ENCODE measurements at places on chromosomes 4 and X.

- no peak for DNase-seq
These were observed 176.2 kb upstream of the LNX1 start for GRCh38 chr4:53767482-53767881.

- DNase-seq, result no peak
These were observed 1672.3 kb downstream of the ARAP2 start for GRCh38 chr4:34572026-34572425.

DNA sequence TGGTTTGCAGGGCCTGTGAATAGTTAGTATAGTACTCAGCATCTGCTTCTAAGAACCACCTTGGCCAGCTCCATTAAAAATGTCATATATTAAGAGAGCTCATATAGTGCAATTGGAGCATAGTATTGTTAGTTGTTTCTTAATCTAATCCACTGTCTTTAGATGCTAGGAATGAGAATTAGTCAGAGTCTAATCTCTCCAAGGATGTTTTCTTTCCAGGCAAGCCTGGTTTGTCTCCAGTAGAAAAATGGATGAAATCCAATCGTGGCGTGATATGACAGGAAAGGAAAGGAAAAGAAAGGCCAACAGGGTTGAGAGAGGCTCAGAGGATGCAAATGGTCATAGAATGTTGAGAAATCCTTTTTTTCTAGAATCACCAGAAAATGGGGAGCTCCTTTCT, 15.0 kb upstream of the TMEM164 start:
- DNase-seq, result no peak

DNA sequence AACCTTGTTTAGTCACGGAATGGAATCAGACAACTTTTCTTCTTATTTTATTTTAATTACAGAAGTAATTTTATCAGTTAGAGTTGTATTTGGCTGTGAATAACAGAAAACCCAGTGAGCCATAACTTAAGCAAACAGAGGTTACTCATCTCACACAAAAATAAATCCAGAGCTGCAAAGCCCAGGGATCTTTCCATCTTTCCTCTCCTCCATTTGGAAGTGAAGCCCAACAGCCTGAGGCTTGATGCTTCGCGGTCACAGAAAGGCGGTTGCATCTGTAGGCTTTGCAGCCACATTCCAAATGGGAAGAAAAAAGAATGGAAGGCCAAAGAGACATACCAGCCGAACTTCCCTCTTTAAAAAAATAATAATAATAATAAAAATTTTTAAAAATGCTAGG, 22.6 kb downstream of the CHRNA9 start:
- no peak for DNase-seq

- DNase-seq, result no peak
These were observed 17.2 kb upstream of the FGFR3 start for GRCh38 chr4:1775731-1776500.

- no peak for DNase-seq
These were observed 311.0 kb downstream of the FBXW7 start for GRCh38 chr4:152224721-152225420.
